ENCODE measurements at places on chromosomes 7 and 10. TPM values are rescaled to one million over a fixed set of nuclear protein-coding genes. Genes with fewer than 3 reads are reported as not detected.

DNA sequence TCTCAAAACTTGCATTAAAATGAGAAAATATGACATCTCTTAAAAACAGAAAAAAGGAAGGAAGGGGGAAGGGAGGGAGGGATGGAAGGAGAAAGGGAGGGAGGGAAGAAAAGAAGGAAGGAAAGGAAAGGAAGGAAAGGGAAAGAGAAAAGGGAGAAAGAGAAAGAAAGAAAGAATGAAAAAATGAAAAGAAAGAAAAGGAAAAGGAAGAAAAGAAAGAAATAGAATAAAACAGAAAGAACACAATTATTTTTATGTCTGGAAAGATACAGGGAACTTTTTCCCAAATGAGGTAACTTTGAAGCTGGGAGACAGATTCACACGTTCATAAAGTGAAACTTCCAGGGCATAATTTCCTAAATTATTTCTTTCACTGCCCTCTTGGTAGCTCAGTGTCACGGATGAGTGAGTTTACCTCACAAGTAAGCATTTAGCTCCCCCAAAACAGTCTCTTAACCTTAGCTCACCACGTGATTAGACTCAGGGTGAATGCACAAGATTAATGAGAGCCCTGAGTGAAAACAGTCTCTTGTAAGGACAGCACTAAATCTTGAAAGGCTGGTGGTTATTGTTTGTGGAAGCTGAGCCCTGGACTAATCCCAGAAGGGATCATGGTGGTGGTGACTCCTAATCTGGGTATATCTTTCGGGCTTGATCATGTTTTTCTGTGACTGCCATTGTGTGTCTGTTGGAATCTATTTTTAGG lies 74.1 kb upstream of the HDAC9 start:
- DNase-seq, result no peak

Gene ST7
- total RNA-seq, result 19.4 TPM

DNA sequence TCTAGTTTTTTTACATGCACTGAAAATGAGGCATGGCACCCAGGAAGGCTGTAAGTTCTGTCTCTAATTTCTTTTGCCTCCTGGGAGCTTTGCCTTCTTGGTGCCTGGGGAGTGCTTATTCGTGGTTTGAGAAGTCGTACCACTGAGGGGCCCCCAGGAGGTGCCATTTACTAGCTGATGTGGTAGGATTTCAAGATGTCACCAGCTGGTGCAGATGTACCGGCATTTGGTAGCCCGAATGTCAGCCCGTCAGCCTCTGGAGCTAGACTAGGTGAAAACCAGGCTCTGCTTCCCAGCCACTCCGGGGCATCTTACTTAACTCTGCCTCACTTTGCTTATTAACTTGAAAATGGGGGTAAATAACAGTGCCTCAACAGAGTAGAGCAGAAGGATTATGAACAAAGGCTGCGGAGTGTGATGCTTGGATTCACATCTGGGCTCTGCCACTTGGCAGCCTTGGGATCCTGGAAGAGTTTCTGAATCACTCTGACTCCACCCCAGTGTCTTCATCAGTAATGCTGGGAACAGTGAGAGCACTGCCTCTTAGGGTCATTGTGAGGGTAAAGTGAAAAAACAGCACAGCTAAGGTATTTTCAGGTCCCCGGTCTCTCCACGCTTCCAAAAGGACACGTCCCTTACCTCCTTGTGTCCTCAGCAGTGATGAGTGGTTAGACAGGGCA lies 31.4 kb upstream of the BTBD16 start:
- DNase-seq, result no peak

DNA sequence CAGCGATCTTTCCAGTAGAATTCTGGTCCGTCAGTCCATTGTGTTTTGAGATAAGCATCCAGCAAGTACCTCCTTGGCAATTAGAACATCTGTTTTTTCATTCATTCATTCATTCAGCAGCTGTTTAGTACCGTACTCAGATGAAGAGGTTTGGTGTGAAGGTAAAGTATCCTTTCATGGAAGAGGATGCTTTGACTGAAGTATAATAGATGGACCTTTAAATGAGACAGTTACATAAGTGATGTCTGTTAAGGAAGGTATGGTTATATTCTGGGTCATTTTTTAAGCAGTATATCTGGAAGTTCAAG lies 1.2 kb downstream of the MAPK8 start:
- no peak for DNase-seq

DNA sequence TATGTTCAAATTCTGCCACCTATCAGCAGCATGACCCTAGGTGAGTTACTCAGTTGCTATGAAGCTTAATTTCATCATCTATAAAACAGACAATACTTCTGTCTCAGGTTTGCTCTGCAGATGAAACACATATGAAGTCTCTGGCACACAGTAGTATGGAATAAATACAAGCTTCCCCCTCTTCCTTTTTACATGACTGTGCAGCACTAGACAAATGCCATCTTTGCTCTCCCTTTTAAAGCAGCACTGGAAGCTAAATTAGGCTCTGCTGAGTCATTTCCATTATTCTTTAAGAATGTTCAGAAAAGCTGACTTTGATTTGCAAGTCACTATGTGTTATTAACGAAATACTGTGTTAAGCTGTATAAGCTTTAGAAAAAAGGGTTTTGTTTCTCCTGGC lies 40.7 kb upstream of the ANAPC16 start:
- no peak for DNase-seq

GRCh38 chr7:77699056-77699455 lies 2.8 kb downstream of the RSBN1L start:
- DNase-seq, result no peak

GRCh38 chr10:71741029-71741428 lies 21.5 kb upstream of the C10orf105 start:
- no peak for DNase-seq

DNA sequence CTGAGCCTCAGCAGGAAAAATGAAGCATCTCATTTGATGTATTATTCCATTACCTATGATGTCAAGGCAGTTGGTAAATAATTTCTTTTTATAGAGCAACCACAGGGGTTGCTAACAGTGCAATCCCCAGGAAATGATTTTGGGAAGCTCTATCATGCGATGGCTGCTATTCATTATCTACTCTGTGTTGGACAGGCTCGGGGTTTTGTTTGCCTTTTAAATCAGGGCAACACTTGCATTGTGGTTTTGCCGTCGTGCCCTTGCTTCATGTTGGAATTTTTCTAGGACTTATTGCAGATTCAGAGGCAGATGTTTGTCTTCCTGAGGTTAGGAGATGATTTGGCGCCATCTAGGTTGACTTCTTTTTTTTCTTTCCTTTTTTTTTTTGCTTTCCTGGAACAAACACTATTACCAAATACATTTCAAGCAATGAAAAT lies 128.4 kb downstream of the BICC1 start:
- DNase-seq, result peak; percentile 45

Gene ITGA8
- total RNA-seq, result not detected

Gene SIRT1
- total RNA-seq, result 5.4 TPM

Gene HOXA5
- 22.1 TPM for total RNA-seq

Gene PDAP1
- total RNA-seq, result 57.8 TPM

- no peak for DNase-seq
Measured at GRCh38 chr10:43206391-43207235, 60.3 kb downstream of the RASGEF1A start.

Gene POLR2J3
- 35.1 TPM for total RNA-seq

DNA sequence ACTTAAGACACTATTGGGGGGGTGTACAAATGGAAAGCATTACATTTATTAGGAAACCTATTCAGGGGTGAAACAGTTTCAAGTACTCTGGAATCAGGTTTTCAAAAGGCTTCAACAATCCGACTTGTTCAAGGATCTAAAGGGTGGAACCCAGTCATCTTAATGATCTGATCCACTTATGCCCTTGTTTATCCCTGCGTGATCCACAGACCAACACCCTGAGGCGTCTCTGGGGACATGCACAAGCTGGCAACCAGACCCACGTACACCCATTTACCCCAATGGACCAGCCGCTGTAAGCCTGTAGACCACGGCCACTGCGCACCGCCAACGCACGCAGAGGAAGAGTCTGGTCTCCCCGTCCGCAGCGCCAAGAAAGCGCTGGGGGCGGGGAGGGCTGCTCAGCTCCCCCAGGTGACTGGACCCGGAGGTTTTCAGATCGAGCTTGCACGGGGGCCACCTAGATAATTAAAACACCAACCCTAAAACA lies 13.4 kb downstream of the HNRNPF start:
- DNase-seq, result no peak

Gene LGI1
- not detected for total RNA-seq

All from HT-29 (cell line).